ENCODE measurements at places on chromosomes 1 and 21.
A peak's percentile ranks its signal among the peaks of the same experiment; 100 is the strongest.

- peak; percentile 79 for DNase-seq
Measured at GRCh38 chr1:206905295-206906164, 8.3 kb downstream of the IL24 start.

DNA sequence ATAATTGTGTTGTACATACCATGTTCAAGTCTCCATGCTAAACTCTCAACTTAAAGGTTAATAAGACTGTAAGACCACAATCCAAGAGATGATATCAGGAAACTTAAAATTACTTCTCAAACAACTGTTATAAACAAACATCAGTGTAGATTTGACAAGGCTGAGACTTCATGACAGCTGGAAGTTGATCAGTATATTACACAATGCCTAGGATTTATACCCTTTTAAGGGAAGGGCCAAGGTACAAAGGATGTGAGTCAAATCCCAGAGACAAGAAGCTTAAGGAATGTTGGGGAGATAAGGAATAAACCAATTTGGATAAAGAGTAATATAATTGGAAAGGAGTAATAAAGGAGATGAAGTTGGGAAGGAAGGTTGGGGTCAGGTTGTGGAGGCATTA is 98.8 kb downstream of the LBR start:
- DNase-seq, result no peak

GRCh38 chr21:34890724-34891612 is 158.1 kb downstream of the RUNX1 start:
- no peak for DNase-seq

- DNase-seq, result no peak
Measured at GRCh38 chr1:199152676-199153075, 513.8 kb downstream of the PTPRC start.

GRCh38 chr21:45267390-45267760 is 20.3 kb downstream of the POFUT2 start:
- no peak for DNase-seq

- DNase-seq, result no peak
Measured at GRCh38 chr1:39266269-39266668, 61.8 kb downstream of the MACF1 start.

- no peak for DNase-seq
Measured at GRCh38 chr1:16903054-16903453, 7.3 kb downstream of the RNU1-2 start.

Data from SW480 (cell line).